B cell (primary cell): ENCODE measurements at places on chromosomes 1 and 21. TPM values are rescaled to one million over a fixed set of nuclear protein-coding genes. Genes with fewer than 3 reads are reported as not detected.

- H3K4me3 ChIP-seq = no peak overlapping the region
- no peak overlapping the region for H3K27ac ChIP-seq
- no peak for DNase-seq
These were observed 22.4 kb downstream of the CDCA8 start for GRCh38 chr1:37714689-37715088.

DNA sequence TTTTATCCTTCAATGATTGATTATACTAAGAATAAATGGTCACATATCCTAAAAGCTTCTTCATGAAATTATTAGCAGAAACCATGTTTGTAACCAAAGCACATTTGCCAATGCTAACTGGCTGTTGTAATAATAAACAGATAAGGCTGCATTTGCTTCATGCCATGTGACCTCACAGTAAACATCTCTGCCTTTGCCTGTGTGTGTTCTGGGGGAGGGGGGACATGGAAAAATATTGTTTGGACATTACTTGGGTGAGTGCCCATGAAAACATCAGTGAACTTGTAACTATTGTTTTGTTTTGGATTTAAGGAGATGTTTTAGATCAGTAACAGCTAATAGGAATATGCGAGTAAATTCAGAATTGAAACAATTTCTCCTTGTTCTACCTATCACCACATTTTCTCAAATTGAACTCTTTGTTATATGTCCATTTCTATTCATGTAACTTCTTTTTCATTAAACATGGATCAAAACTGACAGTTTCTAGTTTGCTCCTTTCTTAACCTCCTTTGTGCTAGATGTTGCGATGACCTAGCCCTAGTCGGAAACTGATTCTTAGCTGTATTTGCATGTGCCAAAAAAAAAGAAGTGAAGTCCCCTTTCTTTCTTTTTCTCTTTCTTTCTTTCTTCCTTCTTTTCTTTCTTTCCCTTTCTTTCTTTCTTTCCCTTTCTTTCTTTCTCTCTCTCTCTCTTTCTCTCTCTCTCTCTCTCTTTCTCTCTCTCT, 45.1 kb downstream of the MAP3K7CL start:
- H3K27me3 ChIP-seq = no peaks in the 10 kb centered on the region
- no peak for DNase-seq

- no peaks in the 10 kb centered on the region for H3K27me3 ChIP-seq
- no peaks in the 10 kb centered on the region for H3K36me3 ChIP-seq
- no peak for DNase-seq
- no peak overlapping the region for H3K27ac ChIP-seq
- H3K4me1 ChIP-seq = no peaks in the 10 kb centered on the region
These were observed 94.0 kb downstream of the LACTBL1 start for GRCh38 chr1:22878626-22879025.

DNA sequence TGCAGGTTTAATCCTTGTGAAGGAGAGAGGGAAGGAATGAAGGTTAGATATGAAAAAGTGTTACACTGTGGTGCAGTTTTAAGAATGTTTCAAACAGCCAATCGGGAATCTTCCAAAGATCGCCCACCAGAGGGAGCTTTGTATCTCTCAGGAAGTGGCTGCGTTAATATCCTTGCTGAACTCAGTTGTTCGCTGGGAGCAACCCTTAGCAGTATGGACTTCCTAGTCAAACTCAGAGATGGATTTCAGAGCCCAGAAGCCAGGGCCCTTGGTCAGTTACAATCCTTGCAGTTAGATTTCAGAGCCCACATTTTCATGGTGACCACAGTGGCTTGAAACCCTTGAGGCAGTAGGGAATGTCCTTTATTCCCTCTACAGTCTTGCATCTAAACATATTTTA, 136.2 kb downstream of the NTNG1 start:
- DNase-seq = peak; percentile 35
- peaks cover 5% of the 10 kb centered on the region for H3K4me1 ChIP-seq
- no peaks in the 10 kb centered on the region for H3K36me3 ChIP-seq
- H3K4me3 ChIP-seq = no peak overlapping the region
- no peaks in the 10 kb centered on the region for H3K27me3 ChIP-seq

DNA sequence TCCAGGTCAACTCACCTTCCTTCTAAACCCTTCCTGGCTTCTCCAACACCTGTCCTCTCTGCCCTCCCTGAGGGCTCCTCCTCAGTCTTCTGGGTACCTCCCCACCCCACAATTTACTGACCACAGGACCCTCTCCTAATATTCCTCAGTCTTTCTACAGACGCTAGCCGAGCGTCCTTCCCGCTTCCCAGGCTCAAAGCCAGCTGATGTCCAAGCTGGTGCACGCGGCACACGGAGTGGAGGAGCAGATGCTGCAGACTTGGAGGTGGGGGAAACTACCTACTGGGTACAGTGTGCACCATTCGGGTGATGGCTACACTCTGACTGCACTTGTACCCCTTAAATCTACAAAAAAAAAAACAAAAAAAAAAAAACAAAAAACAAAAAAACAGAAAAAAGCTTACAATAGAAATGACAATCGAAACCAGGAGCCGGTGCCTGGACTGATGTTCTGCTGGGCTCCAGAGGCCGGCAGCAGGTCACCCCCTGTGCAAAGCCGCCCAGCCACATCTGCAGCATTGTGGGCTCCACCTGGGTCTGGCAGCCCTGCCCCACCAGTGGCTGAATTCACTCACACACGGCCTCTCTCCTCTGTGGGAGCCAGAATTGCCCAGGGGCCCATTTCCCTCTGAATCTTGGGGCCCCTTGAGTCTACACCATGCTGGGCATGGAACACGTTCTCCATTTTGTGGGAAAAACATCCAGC, 7.0 kb downstream of the TRIM11 start:
- H3K36me3 ChIP-seq = peaks cover 7% of the 10 kb centered on the region
- H3K4me3 ChIP-seq = no peak overlapping the region
- peaks cover 8% of the 10 kb centered on the region for H3K4me1 ChIP-seq
- DNase-seq = no peak
- no peaks in the 10 kb centered on the region for H3K27me3 ChIP-seq

DNA sequence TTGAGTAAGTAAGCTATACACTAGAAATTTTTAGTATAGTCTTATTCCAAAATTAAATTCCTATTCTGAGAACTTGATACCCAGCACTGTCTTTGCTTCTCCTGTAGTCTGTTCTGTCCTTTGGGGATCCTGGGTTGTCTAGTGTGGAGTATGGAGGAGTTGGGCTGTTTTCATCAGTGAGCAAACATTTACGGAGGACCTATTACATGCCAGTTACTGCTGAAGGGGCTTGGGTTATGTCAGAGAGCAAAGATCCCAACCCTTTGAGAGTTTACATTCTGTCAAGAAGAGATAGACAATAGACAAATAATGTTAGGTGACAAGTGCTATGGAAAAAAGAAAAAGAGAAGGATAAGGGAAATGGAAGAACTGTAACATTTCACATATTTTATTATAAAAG, 9.0 kb downstream of the TRAPPC10 start:
- no peak for DNase-seq
- H3K4me1 ChIP-seq = peaks cover 56% of the 10 kb centered on the region
- no peak overlapping the region for H3K4me3 ChIP-seq
- no peaks in the 10 kb centered on the region for H3K27me3 ChIP-seq
- H3K36me3 ChIP-seq = no peaks in the 10 kb centered on the region

DNA sequence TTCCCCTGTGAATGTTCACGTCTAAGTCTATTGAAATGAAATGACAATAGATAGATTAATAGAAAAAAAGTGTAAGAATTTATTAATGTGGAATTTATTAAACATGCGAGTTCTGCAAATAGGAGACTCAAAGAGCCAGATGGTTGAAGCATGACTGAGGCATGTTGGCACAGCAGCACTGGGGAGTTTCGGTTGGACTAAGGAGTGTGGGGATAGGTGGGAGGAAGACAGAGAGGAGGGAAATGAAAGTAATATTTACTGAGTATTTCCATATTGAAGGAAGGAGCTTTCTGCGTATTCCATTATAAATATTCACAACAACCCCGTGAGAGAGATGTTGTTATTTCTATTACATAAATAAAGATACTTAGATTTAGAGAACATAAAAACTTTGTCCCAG, 79.5 kb upstream of the ZNF644 start:
- H3K4me3 ChIP-seq = no peak overlapping the region
- no peak for DNase-seq
- H3K27me3 ChIP-seq = peaks cover 2% of the 10 kb centered on the region
- H3K27ac ChIP-seq = no peak overlapping the region
- no peaks in the 10 kb centered on the region for H3K36me3 ChIP-seq

DNA sequence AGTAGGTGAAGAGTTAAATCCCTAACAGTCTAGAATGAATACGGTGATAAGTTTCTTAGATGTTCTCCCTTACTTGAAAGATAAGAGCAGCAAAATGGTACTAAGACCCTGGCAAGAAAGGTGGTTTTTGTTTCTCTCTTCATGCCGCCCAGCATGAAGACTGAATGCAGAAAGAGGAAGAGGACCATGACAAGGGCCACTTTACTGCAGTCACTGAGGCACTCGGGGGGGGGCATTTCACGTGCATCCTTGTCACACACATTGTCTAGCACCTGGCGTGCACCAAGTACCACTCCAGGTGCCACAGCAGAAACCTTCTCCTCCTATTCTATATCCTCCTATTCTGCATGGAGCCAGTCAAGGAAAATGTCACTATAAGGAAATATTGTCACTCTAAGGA, 222.0 kb downstream of the TOMM20 start:
- H3K4me3 ChIP-seq = no peak overlapping the region
- no peak overlapping the region for H3K27ac ChIP-seq
- H3K27me3 ChIP-seq = no peaks in the 10 kb centered on the region
- DNase-seq = no peak
- no peaks in the 10 kb centered on the region for H3K36me3 ChIP-seq

DNA sequence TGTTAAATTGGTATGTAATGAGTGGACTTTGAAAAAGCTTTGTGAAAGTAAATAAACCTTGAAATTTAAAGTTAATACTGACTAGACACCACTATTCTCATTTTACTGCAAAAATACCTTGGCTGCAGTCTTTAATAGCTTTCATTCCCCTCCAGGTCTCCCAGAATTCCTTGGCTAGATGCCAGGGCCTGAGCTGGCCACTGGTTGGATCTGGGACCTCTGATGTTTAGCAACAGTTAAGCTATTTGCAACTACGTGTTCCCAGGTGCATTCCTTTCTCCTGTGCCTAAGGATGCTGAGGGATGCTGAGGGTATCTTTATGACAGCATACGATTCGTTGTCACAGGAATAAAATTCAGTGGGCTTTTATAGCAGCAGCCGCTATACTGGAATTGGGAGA, 938.7 kb downstream of the TTLL7 start:
- H3K36me3 ChIP-seq = no peaks in the 10 kb centered on the region
- no peak for DNase-seq
- no peak overlapping the region for H3K4me3 ChIP-seq

- H3K27ac ChIP-seq = peak overlapping the region; percentile 96
- H3K4me1 ChIP-seq = peaks cover 57% of the 10 kb centered on the region
- peak; percentile 88 for DNase-seq
- H3K27me3 ChIP-seq = no peaks in the 10 kb centered on the region
These were observed 13.3 kb downstream of the POLR3GL start for GRCh38 chr1:145977486-145978470.

Gene SPRR2F
- not detected in 2 replicates for total RNA-seq

Gene PADI1
- not detected in 2 replicates for total RNA-seq

Gene CLEC20A
- total RNA-seq = 4.7 and 4.9 TPM in 2 replicates

Gene CLCN6
- total RNA-seq = 99.8 and 105 TPM in 2 replicates

Gene KRTAP21-2
- total RNA-seq = not detected in 2 replicates
